Hippocampal formation (tissue), 2 donors: ENCODE measurements at places on chromosomes 11 and 22.

DNA sequence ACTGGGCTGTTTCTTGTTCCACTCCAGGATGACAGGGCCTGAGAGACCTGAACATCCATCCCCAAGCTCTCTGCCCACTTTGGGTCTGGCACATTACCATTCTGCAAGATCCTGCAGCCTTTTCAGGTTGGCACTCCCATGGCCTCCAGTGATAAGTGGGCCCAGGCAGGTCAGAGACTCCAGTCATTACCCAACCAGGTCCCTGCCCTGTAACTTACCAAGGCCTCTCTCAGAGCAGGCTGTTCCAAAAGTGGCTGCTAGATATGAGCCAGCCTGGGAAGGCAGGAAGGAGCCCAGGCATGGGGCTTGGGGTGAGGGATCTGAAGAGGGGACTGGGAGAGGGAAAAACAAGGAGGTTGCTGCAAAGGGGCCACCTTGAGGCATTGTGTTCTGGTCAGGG, 35.9 kb downstream of the KCNQ1OT1 start:
- no peak for DNase-seq

GRCh38 chr11:207863-208180, 314 bp downstream of the RIC8A start:
- DNase-seq = no peak

DNA sequence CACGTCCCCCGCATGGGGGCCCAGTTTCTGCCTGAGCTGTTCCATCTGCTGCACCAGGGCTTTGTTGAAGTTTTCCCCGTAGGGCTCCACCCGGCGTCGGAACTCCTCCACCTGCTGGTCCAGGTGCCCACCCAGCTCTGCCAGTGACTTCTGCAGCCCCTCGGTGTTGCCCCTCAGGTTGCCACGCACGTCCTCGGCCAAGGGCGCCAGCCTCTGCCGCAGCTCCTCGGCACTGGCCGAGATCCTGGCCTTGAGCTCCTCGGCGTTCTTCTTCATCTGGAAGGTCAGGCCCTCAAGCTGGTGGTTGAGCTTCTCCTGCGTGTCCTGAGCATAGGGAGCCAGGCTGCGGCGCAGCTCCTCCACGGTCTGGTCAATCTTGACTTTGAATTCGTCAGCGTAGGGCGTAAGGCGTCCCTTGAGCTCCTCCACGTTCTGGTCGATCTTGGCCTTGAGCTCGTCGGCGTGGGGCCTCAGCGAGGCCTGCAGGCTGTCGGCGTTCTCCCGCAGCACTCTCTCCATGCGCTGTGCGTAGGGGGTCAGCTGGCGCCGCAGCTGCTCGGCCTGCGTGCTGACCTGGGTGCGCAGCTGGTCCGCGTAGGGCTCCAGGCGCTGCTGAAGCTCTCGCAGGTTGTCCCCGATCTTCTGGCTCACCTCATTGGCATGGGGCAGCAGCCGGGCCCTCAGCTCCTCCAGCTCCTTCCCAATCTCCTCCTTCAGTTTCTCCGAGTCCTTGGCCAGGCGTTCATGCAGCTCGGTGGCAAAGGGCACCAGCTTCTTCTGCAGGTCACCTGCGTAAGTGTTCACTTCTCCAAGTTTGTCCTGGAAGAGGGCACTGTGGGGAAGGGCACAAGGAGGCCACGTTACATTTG, 1.8 kb downstream of the APOA4 start:
- DNase-seq = no peak

GRCh38 chr11:100484948-100485347, 202.1 kb upstream of the ARHGAP42 start:
- DNase-seq = no peak

- DNase-seq = no peak
Measured at GRCh38 chr11:93718057-93718563, 23.2 kb downstream of the TAF1D start.

- no peak for DNase-seq
Measured at GRCh38 chr22:50530877-50531545, 1.2 kb upstream of the TYMP start.

- peak; percentile 10 for DNase-seq
Measured at GRCh38 chr22:43501878-43502277, 90.1 kb downstream of the MPPED1 start.

GRCh38 chr11:10041748-10042446, 252.1 kb downstream of the SBF2 start:
- DNase-seq = no peak
